GM19239 (cell line): ENCODE measurements at places on chromosomes 1 and 21.

DNA sequence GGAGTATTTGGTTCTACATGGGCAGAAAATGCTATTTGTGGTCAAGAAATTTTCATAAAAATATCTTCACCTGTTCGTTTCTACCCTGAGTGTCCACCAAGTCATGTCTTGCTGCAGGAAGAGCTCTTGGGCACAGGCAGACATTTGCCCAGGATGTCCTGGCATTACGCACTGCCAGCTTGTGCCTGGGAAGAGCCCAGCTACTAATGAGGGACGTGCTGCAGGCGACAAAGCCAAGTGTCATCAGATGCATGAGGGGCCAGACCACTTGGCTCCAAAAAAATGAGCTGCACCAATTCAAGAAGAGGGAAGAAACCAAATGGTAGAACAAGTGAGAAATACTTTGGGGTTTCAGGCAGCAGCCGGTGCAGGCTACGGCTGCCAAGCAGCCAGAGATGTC lies 12.9 kb downstream of the RNU5D-1 start:
- no peak for DNase-seq

- DNase-seq, result no peak
Measured at GRCh38 chr1:209704584-209704983, at the start of gene HSD11B1. TSS of gene HSD11B1 (plus strand) at chr1:209704846. CDS start at chr1:209704943, 97 bp downstream.

DNA sequence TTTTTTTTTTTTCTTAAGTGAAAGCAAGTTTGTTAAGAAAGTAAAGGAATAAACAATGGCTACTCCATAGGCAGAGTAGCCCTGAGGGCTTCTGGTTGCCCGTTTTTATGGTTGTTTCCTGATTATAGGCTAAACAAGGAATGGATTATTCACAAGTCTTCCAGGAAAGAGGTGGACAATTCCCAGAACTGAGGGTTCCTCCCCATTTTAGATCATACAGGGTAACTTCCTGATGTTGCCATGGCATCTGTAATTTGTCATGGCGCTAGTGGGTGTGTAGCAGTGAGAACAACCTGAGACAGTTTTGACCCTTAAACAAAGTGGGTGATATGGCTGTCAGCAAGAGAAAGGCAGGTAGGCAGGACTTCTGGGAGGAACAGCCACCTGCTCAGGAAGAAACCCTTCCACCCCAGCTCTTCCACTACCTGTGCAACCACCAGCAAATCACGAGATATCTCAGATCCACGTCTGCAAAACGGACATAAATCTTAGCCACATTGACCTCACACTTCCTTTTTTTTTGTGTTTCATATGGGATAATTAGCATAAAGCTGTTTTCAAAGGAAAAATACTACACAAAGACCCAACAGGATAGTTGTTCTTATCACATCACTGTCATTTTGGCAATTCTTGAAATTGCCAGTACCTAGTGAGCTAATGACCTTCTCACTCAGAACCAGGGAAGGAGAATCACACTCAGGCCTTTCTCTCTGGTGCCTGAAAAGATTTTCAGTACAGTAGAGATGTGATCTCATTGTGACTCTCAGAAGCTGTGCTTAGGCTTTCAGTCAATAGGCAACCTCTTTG lies 34.8 kb upstream of the DUSP10 start:
- DNase-seq, result no peak

DNA sequence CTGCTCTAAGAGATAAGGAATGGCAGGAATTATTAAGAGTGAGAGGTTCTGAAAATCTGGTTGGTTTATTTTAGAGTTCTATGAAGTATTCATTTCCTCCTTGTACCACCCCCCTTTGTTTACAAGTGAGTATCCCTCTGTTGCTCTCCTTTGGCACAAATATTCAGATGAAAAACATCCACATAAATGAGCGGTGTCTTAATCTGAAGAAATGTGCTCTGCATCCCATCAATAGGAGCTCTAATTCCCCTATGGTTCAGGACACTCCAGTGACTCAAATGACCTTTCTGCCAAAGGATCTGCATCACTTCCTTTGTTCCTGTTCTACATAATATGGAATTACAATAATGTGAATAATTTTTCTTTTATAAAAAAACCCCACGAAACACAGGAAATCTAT lies 16.6 kb downstream of the DDAH1 start:
- DNase-seq, result no peak

DNA sequence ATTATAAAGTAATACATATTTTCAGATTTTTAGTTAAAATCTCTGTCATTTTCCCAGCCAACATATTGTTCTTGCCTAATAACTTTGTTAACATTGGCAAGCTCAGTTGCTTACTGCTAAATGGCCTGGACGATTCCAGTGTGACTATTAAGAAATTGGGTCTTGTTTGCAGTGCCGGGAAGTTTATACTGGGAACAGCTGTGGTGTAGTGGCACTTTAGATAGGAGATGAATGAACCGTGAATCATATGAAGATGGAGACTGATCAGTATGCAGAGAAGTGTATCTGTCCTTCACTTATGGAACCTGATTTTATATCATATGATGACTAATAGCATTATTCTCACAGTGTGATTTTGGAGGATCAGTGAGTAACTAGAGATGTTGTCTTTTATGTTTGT lies 3.3 kb downstream of the CHRM3 start:
- DNase-seq, result no peak

DNA sequence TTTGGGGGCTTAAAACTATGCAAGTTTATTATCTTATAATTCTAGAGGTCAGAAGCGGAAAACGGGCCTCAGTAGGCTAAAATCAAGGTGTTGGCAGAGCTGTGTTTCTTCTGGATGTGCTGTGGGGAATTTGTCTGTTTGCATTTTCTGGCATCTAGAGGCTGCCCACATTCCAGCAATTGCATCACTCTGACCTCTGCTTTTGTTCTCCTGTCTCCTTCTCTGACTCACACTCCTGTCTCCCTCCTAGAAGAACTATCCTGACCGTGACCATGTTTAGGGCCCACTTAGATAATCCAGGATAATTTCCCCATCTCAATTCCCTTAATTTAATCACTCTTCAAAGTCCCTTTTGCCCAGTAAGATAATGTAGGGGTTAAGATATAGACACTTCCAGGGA lies 127.4 kb upstream of the DEPDC1 start:
- no peak for DNase-seq

- no peak for DNase-seq
Measured at GRCh38 chr1:2544093-2544874, 11.9 kb upstream of the TNFRSF14 start.

GRCh38 chr1:52552505-52553361 lies at the start of gene TUT4:
TSS of gene TUT4 (minus strand) at chr1:52553092. CDS start at chr1:52526280, 26,812 bp downstream.
- peak; percentile 36 for DNase-seq

GRCh38 chr21:43025636-43026180 lies 49.9 kb downstream of the CBS start:
- no peak for DNase-seq

GRCh38 chr1:221672965-221673364 lies 68.9 kb downstream of the DUSP10 start:
- no peak for DNase-seq

DNA sequence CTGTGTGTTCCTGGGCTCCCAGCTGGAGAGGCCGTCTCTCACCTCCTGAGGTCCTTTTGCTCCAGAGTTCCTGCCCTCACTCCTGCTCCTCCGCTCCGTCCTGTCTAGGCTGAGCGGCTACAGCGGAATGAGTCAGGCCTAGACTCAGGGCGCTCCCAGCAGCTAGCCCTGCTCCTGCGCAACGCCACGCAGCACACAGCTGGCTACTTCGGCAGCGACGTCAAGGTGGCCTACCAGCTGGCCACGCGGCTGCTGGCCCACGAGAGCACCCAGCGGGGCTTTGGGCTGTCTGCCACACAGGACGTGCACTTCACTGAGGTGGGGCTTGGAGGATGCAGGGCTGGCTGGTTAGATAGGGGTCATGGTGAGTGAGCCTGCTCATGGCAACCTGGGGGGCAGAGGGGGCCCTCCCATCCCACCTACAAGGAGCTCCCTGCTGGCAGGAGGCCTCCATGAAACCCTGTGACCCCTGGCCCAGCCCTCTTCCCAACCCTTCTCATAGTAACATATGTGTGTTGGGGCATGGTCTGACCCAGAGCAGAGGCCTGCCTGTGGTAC lies 15.1 kb downstream of the PSRC1 start:
- DNase-seq, result no peak

DNA sequence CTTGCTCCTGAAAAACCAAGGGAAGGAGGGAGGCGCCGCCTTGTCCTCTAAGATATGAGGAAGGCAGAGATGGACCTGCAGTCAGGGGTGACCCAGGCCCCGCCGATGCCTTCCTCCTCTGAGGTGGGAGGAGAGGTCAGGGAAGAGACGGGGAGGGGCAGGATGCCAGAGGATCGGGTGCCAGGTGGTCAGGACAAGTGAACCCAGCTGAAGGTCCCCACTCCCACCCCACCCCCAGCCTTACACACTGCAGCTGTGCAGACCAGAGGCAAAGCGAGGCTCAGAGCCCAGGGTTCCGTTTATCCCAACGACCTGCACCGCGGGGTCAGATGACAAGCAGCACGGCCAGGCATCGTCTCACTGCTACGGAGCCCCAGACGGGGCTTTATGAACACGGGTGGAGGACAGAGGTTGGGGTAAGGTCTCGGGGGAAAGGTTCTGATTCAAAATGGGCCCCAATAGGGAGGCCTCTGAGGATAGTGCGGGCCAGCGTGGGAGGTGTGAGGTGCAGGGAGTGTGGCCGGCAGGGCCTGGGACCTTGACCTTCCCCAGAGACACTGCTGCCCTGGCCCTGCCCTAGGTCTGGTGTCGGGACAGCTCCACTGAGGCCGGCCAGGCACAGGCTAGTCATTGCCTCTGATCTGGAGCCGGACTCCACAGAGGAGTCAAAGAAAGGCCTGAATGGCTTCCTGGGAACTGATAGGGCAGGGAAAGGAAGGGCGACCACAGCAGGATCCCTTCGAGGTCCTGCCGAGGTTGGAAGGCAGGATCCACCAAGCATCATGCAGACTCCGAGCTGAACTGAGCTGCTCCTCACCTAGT lies 112.4 kb downstream of the WDR4 start:
- no peak for DNase-seq

- DNase-seq, result no peak
Measured at GRCh38 chr1:16900751-16901150, 5.0 kb downstream of the RNU1-2 start.

- DNase-seq, result no peak
Measured at GRCh38 chr1:10643607-10644306, 152.7 kb downstream of the CASZ1 start.

DNA sequence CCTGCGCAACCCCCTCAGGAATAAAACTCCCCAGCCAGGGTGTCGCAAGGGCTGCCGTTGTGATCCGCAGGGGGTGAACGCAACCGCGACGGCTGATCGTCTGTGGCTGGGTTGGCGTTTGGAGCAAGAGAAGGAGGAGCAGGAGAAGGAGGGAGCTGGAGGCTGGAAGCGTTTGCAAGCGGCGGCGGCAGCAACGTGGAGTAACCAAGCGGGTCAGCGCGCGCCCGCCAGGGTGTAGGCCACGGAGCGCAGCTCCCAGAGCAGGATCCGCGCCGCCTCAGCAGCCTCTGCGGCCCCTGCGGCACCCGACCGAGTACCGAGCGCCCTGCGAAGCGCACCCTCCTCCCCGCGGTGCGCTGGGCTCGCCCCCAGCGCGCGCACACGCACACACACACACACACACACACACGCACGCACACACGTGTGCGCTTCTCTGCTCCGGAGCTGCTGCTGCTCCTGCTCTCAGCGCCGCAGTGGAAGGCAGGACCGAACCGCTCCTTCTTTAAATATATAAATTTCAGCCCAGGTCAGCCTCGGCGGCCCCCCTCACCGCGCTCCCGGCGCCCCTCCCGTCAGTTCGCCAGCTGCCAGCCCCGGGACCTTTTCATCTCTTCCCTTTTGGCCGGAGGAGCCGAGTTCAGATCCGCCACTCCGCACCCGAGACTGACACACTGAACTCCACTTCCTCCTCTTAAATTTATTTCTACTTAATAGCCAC lies 696 bp downstream of the TGFB2 start:
- no peak for DNase-seq

DNA sequence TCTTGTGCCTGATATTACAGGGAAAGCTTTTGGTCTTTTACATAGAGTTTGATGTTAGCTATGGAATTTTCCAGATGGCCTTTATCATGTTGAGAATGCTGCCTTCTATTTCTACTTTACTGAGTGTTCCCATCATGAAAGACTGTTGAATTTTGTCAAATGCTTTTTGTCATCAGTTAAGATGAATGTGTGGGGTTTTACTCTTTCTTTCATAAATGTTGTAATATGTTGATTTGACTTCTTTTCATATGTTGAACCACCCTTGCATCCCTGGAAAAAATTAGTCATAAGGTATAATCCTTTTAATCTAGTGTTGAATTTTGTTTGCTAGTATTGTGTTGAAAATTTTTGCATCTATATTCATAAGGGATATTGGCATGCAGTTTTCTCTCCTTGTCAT lies 16.1 kb upstream of the HOOK1 start:
- no peak for DNase-seq

DNA sequence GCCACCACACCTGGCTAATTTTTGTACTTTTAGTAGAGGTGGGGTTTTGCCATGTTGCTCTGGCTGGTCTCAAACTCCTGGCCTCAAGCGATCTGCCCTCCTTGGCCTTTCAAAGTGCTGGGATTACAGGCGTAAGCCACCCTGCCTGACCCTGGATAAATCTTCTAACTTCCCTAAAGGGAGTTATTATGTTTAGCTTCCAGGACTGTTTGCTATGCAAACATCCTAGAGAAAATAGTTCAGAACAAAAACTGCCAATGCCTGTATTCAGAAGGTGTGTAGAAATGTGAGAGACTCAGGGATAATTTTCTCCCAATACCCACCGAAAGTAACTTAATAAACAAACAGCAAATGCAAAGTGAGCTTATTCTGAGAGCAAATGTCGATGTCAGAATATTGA lies 301.2 kb downstream of the TGFB2 start:
- DNase-seq, result no peak

DNA sequence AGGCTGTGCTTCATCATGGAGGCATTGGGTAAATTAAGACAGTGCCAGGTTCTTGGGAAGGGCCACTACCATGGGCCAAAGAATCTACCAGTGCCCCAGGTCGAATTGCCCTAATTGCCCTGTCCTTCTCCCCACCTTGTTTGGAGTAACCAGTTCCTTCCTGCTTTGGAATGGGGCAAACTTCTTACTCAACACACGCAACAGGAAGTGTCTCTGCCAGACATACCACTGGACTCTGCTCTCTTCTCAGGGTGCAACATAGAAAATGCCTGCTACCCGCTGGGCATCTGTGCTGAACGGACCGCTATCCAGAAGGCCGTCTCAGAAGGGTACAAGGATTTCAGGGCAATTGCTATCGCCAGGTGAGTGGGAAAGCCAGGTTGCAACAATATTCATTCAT lies 15.8 kb downstream of the CDA start:
- no peak for DNase-seq

DNA sequence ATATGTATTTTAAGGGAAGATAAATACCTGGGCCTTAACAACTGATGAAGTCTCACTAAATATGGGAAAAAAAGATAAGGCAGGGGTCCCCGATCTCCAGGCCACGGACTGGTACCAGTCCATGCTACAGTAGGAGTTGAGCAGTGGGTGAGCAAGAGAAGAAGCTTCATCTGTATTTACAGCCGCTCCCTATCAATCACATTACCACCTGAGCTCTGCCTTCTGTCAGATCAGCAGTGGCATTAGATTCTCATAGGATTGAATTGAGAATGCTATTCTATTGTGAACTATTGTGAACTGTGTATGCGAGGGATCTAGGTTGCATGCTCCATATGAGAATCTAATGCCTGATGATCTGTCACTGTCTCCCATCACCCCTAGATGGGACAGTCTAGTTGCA lies 43.0 kb upstream of the PAXBP1 start:
- DNase-seq, result no peak

- DNase-seq, result no peak
Measured at GRCh38 chr21:40315626-40316025, 448.4 kb downstream of the PCP4 start.
